T-cell (primary cell): ENCODE measurements at places on chromosomes 4 and X. TPM values are rescaled to one million over a fixed set of nuclear protein-coding genes. Genes with fewer than 3 reads are reported as not detected.

SLITRK2 gene
- total RNA-seq, result not detected

GRCh38 chr4:127988638-127989037 lies 23.4 kb downstream of the ABHD18 start:
- H3K27me3 ChIP-seq, result no peaks in the 10 kb centered on the region
- DNase-seq, result no peak
- no peak overlapping the region for H3K4me3 ChIP-seq

DNA sequence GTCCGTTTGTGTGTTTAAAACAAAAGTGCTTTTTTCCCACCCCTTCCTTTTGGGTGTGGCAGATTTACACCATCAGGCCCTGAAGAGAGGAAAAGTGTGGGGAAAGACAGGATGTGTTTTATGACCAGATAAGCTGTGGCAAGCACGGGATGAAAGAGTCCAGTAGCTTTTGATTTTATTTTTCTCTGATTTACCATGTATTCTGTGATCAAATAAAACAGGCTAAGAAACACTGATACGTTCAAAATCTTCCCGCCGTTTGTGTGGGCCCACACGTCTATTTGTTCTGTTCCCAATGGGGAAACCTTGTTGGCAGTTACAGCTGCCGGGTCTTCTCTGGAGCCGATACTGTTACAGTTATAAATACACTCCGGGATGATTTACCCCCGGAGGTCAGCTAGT lies 10.8 kb downstream of the LRP2BP start:
- no peak overlapping the region for H3K27ac ChIP-seq
- H3K4me3 ChIP-seq, result no peak overlapping the region
- no peaks in the 10 kb centered on the region for H3K36me3 ChIP-seq
- peaks cover 6% of the 10 kb centered on the region for H3K4me1 ChIP-seq

- no peak for DNase-seq
- no peaks in the 10 kb centered on the region for H3K27me3 ChIP-seq
- H3K4me3 ChIP-seq, result no peak overlapping the region
- H3K36me3 ChIP-seq, result no peaks in the 10 kb centered on the region
- no peak overlapping the region for H3K27ac ChIP-seq
Observed at GRCh38 chr4:128698386-128698785, 111.1 kb upstream of the JADE1 start.

DNA sequence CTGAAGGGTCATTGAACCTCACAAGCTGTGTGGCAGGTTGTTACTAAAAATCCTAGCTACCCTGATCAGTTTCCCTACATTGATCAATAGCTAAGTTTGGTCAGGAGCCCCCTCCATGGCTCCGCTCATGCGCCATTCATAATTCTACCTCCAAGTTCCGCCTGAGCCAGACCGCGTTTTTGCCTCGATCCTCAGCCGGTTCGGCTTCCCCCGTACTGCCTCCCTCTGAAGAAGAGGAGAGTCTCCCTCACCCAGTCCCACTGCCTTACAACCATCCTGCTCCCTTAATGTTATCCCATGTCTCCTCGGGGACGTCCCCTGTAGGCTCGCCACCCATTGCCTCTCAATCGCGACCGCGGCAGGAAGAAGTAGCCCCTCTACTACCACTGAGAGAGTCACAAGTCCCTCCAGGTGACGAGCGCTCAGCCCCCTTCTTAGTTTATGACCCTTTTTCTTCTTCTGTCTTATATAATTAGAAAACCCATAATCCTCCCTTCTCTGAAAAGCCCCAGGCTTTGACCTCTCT lies 158.2 kb downstream of the DEFB131A start:
- H3K36me3 ChIP-seq, result no peaks in the 10 kb centered on the region
- no peak overlapping the region for H3K27ac ChIP-seq
- no peaks in the 10 kb centered on the region for H3K27me3 ChIP-seq
- H3K4me1 ChIP-seq, result peaks cover 3% of the 10 kb centered on the region
- no peak overlapping the region for H3K4me3 ChIP-seq

DNA sequence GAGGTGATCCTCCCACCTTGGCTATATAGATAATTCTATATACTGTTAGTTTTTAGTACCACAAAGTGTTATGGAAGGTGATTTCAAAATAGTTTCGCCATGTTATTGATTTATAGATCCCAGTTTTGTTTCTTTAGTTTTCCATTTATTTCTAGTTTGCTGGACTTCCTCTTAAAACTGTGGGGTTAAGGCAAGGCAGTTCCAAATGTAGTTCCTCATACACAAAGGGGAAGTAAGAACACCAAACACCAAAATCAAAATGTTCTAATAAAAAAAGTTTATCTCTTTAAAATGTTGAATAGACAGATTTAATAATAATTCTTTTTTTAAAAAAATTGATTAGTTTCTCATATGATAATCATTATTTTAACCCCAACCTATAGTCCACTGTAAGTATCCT lies 6.8 kb upstream of the CISD2 start:
- no peak for DNase-seq
- no peaks in the 10 kb centered on the region for H3K27me3 ChIP-seq
- no peaks in the 10 kb centered on the region for H3K4me1 ChIP-seq

DNA sequence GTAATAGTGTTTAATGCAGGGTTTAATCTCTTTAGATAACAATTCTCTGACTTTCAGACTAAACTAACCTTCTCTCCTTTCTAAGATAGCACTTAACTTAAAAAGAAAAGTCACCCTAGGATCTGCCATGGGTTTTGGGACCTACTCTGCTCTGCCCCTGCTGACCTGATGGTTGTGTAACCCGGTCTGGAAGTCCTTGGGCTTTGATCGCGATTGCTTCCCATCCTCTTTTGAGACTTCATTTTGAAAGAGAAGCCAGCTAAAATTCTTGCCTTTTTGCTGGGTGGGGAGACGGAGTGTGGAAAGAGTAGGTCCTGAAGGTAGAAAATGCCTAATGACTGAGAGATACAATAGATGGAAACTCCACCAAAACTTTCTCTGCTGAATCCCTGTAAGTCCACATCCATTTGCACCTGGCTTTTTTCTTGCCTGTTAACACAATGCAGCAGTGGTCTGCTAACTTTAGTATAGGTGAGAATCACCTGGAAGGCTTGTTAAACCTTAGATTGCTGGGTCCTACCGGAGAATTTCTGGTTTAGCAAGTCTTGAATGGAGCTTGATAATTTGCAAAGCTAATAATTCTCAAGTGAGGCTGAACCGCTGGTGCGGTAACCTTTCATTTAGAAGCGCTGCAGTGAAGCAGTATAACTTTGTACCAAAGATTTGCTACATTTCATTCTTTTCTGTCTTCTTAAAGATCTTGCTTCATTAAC lies 45.6 kb upstream of the CCSER1 start:
- H3K36me3 ChIP-seq, result no peaks in the 10 kb centered on the region
- no peak overlapping the region for H3K27ac ChIP-seq
- no peaks in the 10 kb centered on the region for H3K4me1 ChIP-seq
- no peak for DNase-seq

DNA sequence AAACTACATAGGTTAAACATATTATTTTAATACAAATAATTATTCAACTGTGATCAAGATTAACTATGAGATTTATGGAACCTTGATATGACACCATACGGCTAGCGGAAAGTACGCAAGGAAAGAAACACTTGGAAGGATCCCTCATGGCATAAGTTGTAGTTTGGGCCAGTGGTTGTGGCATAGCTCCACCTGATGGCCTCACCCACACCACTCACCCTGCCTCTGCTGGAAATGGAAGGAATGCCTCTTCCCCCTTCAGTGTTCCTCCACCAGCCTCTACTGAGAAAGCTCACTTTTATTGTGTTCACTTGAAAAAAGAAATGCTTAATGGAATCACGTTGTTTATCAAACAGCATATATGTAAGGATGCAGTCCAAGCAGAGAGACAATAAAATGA lies 86.4 kb downstream of the BMP15 start:
- H3K27ac ChIP-seq, result no peak overlapping the region
- no peaks in the 10 kb centered on the region for H3K36me3 ChIP-seq
- no peaks in the 10 kb centered on the region for H3K27me3 ChIP-seq
- no peaks in the 10 kb centered on the region for H3K4me1 ChIP-seq

- no peaks in the 10 kb centered on the region for H3K27me3 ChIP-seq
- DNase-seq, result no peak
- H3K4me3 ChIP-seq, result no peak overlapping the region
Observed at GRCh38 chrX:107576841-107577240, 51.5 kb upstream of the PRPS1 start.
